ENCODE measurements at places on chromosomes 4 and X.

DNA sequence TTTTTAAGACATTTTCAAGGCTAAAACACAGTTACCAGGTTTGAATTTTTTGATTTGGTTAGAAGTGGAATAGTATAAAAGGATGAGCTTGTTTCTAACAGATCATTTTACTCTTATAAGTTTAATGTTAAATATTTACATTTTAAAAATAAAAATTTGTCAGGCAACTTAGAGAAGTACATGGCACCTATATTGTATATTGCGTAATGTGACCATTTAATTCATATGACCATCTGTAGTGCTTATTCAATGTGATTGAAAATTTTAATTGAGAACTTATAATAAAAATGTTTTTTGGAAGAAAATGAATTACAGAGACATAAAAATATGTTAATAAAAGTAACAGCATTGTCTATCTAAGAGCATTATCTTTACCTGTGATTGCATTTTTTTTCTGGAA lies 1632.4 kb downstream of the RPA4 start:
- H3K36me3 ChIP-seq = no peaks in the 10 kb centered on the region
- no peaks in the 10 kb centered on the region for H3K27me3 ChIP-seq
- no peak overlapping the region for H3K27ac ChIP-seq
- H3K4me3 ChIP-seq = no peak overlapping the region
- H3K4me1 ChIP-seq = no peaks in the 10 kb centered on the region
- DNase-seq = no peak

GRCh38 chrX:103343105-103343504 lies 13.1 kb downstream of the TCEAL7 start:
- DNase-seq = peak; percentile 35
- no peak overlapping the region for H3K4me3 ChIP-seq
- no peaks in the 10 kb centered on the region for H3K36me3 ChIP-seq
- H3K27ac ChIP-seq = no peak overlapping the region
- no peaks in the 10 kb centered on the region for H3K4me1 ChIP-seq
- no peaks in the 10 kb centered on the region for H3K27me3 ChIP-seq

DNA sequence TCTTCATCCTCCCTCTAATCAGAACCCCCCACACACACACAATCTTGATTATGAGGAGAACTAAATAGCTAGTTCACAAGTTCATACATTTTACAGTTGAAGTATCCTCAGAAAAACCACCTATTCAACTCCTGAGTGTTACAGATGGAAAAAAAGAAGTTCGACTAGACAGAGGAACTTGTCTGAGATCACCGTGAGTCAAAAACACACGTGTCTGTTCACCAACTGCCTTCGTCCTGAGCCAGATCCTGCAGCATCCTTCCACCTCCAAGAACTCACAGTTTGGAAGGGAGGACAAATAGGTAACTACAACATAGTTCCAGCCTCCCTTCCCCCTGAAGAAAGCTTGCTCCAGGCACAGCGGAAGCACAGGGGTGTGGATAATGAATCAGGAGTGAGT lies 19.0 kb upstream of the IRAK1 start:
- no peak overlapping the region for H3K4me3 ChIP-seq
- no peak for DNase-seq
- H3K36me3 ChIP-seq = no peaks in the 10 kb centered on the region
- peaks cover 29% of the 10 kb centered on the region for H3K4me1 ChIP-seq
- no peaks in the 10 kb centered on the region for H3K27me3 ChIP-seq
- no peak overlapping the region for H3K27ac ChIP-seq

- no peak for DNase-seq
- H3K27ac ChIP-seq = no peak overlapping the region
- H3K36me3 ChIP-seq = no peaks in the 10 kb centered on the region
- no peaks in the 10 kb centered on the region for H3K4me1 ChIP-seq
These were observed 52.8 kb downstream of the REPS2 start for GRCh38 chrX:16999275-16999674.

GRCh38 chr4:152398060-152398459 lies 137.8 kb downstream of the FBXW7 start:
- no peaks in the 10 kb centered on the region for H3K27me3 ChIP-seq
- peaks cover 2% of the 10 kb centered on the region for H3K4me1 ChIP-seq
- no peak overlapping the region for H3K27ac ChIP-seq
- H3K4me3 ChIP-seq = no peak overlapping the region

GRCh38 chrX:20227116-20227515 lies 39.6 kb downstream of the RPS6KA3 start:
- peaks cover 19% of the 10 kb centered on the region for H3K4me1 ChIP-seq
- peaks cover 32% of the 10 kb centered on the region for H3K27me3 ChIP-seq
- no peak overlapping the region for H3K4me3 ChIP-seq
- H3K27ac ChIP-seq = peak overlapping the region; percentile 6
- DNase-seq = no peak
- H3K36me3 ChIP-seq = peaks cover 5% of the 10 kb centered on the region

- H3K27me3 ChIP-seq = no peaks in the 10 kb centered on the region
- no peak overlapping the region for H3K27ac ChIP-seq
- no peaks in the 10 kb centered on the region for H3K4me1 ChIP-seq
- no peak for DNase-seq
- H3K4me3 ChIP-seq = no peak overlapping the region
These were observed 103.5 kb upstream of the PLAC1 start for GRCh38 chrX:134761788-134762187.

GRCh38 chr4:124079174-124079780 lies 633.3 kb downstream of the ANKRD50 start:
- no peaks in the 10 kb centered on the region for H3K27me3 ChIP-seq
- H3K36me3 ChIP-seq = no peaks in the 10 kb centered on the region
- H3K4me1 ChIP-seq = no peaks in the 10 kb centered on the region
- no peak overlapping the region for H3K4me3 ChIP-seq

Data from heart right ventricle (tissue), 16 donors.